GOT3 (cell line): ENCODE measurements at places on chromosomes 7 and 10.

DNA sequence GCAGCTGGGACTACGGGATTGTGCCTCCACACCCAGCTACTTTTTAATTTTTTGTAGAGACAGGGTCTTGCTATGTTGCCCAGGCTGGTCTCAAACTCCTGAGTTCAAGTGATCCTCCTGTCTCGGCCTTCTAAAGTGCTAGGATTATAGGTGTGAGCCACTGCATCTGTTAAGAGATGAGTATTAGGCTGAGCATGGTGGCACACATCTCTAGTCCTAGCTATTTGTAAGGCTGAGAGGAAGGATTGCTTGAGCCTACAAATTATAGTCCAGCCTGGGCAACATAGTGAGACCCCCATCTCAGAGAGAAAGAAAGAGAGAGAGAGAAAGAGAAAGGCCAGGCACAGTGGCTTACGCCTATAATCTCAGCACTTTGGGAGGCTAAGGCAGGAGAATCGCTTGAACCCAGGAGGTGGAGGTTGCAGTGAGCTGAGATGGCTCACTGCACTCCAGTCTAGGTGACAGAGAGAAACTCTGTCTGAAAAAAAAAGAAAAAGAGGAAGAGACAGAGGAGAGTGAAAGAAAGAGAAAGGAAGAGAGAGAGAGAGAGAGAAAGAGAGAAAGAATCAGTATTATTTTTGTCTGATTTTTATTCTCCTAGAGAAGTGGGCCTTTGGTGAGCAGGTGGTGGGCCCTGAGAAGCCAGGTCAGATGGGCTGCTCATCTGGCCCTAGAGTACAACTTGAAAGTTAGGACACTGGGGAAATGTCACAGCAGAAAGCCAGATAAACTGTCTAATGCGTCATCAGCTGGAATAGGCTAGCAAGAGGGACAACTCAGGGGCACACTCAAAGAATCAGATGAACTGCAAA is 58.2 kb upstream of the ZRANB1 start:
- DNase-seq: no peak

DNA sequence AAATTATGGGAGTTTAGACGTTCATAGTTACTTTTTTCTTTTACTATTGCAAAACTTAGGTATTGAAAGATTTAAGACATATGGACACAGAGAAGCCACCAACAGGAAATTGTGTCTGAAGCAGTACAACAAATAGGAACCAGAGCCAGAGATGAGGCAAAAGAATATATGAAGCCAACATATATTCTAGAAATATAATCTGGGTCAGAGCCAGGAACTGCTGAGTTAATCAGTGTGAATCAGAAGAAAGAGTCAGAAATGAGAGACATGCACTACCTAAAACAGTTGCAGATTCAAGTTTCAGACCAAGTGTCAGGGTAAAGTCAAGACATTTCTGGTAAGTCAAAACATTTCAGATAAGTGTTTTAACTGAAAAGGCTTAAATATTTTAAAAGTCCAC is 67.7 kb downstream of the DGKB start:
- DNase-seq: no peak

GRCh38 chr7:111264981-111265380 is 174.1 kb downstream of the LRRN3 start:
- no peak for DNase-seq

- DNase-seq: no peak
Observed at GRCh38 chr10:45581216-45581549, 91.4 kb downstream of the ZFAND4 start.

DNA sequence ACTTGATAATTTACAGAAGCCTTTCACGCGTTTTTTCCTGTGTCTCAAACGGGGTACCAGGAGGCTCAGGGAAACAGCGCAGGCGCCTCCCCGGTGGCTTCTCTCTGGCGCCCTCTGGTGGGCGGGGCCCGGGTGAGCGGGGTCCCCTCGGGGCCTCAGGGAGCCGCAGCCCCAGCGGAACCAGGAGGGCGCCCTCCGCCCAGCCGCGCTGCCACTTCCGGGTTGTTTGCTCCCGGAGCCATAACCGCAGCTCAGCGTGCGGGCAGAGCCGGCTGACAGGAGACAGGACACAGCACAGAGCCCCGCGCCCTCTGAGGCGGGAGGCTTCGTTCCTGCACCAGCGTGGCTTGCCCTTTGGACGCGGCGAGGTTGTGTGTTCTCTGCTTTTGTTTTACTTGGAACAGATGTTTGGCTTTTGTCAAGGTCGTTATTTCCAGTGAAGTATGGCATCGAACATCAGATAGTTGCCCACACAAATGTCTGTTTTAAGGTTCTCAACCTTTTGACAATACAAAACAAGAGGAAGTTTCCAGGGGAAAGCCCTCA is 6.9 kb upstream of the CYP2E1 start:
- peak; percentile 47 for DNase-seq

- no peak for DNase-seq
Observed at GRCh38 chr10:123241391-123242141, 87.4 kb downstream of the BUB3 start.

GRCh38 chr7:94228223-94228622 is 166.5 kb upstream of the COL1A2 start:
- no peak for DNase-seq

DNA sequence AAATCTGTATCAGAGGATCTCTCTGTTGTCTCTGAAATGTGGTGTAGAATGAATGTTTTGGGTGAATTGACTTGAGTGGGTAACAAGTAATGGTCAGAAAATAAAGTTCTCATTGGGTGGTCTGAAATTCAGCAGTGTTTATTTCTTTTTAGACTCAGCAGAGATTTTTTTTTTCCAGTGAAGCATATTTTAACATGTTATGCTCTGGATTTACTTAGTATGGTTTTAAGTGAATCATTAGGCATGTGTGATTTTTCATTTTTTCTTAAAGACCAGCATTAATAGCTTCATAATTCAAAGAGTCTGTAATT is 63.5 kb downstream of the REEP3 start:
- no peak for DNase-seq

DNA sequence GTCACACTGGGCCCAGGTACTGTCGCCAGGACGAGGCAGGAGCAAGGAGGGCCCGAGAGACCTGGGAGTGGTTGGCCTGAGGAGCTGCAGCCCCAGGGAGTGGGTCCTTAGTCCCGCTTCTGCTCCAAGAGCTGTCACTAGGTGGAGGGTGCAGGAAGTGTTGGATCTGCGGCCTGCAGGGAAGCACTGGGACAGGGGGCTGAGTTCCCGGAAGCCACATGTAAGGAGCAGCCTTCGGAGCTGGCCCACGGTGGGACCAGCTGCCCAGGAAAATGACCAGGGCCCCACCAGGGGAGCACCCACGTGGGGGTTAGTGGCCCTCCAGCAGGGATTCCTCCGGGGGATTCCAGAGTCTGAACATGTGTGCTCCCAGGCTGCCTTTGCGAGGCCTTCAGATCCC is 9.2 kb upstream of the AQP1 start:
- no peak for DNase-seq

GRCh38 chr10:6270951-6271350 is 68.2 kb downstream of the PFKFB3 start:
- no peak for DNase-seq

DNA sequence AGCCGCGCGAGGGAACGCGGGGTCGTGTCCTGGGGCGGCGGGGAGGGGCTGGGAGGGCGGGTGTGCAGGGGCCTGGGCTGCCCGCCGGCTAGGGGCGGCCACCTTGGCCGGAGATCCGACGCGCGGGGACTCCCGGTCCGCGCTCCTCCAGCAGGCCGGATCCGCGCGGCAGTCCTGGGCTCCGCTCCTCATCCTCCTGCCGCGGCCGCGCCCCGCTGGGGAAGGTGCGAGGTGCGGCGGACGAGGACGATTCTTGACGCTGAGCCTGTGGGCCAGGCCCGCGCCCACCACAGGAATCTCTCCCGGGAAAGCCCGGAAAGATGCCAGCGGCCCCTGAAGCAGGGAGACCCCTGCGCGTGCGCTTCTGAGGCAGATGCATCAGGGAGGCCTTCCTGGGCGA is 6.6 kb upstream of the OGDHL start:
- no peak for DNase-seq

DNA sequence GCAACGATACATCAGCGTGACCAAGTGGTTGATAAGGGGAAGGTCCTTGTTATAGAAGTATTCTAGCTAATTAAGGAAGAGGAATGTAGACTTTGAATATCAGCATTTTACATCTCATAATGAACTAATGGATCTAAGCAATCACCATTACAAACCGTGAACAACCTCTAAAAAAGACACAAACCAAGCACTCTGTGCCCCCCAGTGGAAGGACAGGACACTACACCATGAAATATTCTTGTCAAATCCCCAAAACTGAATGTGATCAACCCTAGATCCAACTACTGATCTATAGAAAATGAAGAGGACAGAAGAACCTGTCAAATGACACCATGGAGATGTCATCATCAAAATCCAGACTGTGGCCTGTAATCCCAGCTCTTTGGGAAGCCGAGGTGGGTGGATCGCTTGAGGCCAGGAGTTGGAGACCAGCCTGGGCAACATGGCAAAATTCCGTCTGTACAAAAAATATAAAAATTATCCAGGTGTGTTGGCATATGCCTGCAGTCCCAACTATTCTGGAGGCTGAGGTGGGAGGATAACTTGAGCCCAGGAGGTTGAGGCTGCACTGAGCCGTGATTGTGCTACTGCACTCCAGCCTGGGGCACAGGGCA is 111.3 kb upstream of the CARD11 start:
- no peak for DNase-seq

- no peak for DNase-seq
Observed at GRCh38 chr10:14569274-14570060, 205.2 kb downstream of the FAM107B start.

DNA sequence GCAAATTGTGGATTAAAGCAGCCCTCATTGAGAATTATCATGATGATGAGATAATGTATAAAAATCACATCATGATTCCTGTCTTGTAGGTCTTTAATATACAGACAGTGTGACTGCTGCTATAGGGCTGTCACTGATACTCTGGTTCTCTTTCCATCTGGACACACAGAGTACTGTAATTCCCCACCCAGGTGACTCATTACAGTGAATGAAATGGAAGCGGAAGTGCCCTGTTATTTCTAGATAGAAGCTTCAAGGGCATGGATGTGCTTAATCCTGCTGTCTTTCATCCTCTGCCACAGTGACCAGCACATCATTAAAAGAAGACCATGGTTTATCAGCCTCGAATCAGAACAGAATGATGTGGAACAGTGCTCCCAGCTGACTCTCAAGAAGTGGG is 1234.0 kb downstream of the SORCS3 start:
- no peak for DNase-seq

DNA sequence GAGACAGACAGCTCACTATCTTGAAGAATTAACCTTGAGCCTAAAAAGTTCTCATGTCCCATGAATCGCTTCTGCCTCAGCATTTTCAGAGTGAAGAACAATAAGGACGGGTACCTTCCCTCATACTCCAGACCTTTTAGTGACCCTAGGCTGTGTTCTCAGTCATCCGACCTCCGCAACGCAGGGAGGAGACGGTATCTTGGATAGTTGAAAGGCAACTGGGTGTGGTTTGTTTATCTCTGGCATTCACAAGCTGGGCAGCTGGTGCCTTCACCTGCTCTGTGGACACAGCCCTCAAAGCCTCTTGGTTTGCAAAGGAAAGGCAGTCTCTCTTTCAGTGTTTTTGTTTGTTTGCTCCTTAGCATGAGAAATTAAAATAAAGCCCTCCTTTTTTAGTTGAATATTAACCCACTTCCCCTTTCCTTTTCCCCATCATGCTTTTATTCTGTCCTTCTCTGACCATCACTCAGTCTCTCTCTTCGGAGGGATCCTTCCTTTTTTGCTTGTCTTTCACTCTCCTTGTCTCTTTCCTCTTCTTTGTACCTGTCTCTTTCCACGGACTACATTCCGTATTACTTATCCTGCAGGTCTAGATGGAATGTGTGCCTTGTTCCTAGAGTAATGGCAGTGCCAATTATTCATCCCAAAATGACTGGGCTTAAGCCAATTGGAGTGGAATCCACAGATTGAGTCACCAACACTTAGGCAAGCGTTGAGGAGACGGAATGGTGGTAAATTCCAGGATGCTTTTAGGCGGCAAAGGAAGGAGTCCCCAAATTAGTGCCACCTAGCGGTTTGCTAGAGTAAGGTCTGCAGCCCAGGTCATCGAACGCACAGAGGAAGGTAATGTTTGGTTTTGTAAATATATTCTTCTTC is 45.8 kb downstream of the PRR15 start:
- DNase-seq: no peak

DNA sequence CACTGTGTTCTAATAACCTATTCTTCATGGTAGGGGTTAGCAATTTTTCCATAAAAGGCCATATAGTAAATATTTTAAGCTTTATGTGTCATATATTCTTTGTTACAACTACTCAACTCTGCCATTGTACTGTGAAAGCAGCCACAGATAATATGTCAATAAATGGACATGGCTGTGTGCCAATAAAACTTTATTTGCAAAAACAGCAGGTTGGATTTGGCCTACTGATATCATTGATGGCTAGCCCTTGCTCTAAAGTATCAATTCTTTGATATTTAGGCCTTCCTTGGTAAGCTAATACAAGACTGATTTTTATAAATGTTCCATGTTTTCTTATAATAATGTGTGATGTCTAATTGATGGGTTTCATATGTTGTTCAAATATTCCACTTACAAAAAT is 77.2 kb upstream of the OPALIN start:
- DNase-seq: no peak

DNA sequence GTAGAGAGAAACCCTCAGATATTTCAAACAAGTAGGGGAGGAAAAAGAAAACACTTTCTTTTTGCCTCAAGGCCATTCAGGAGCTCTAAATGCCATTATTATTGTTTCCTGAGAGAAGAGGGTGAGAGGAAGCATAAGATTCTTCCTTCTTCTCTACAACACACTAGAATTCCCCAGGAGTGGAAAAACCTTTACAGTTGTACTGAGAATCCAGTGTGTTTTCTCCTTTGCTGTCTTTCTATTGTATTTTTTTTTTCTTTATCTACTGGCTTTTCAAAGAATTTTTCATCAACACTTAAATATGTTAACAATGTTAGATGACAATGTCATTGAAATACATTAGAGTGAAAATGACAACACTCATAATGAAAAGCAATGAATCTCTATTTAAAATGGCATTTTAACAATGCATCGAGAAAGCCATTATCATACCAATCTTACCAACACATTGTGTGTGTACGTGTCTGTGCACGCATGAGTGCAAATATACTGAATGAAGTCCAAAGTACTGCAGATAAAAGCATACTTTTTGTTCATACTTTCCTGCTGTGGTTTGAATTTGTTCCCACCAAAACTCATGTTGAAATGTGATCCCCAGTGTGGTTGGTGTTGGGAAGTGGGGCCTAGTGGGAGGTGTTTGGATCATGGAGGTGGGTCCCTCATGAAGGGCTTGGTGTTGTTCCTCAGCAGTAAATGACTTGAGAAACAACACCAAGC is 24.2 kb upstream of the MACC1 start:
- no peak for DNase-seq

GRCh38 chr7:151487228-151487627 is 32.5 kb downstream of the RHEB start:
- DNase-seq: no peak

DNA sequence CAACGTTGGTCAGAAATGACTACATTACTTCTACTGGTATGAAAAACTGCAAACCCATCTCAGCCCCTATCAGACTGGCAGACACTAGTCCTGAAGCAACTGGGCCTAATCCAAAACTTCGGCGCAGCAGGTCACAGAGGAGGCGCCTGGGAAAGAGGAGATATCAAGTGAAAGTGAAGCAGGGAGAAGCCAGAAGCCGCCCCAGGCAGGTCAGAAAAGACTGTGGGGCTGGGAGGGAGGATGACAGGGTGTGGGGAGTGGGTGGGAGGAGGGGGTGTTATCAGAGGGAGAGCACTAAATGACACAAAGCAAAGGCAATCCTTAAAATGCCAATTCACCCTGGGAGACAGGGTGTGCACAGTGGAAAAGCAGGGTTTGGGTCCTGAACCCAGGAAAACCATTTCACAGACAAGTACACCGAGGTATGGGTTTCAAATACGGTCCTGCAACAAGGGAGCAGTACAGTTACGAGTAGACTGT is 731 bp downstream of the CHCHD3 start:
- no peak for DNase-seq
